ENCODE measurements at places on chromosomes 6 and 20.

GRCh38 chr6:108403236-108403635 lies 108.4 kb downstream of the AFG1L start:
- no peak for DNase-seq

GRCh38 chr20:14633507-14633906 lies 296.1 kb upstream of the FLRT3 start:
- DNase-seq, result no peak

- no peak for DNase-seq
These were observed 22.2 kb upstream of the MRPS18A start for GRCh38 chr6:43709654-43710303.

DNA sequence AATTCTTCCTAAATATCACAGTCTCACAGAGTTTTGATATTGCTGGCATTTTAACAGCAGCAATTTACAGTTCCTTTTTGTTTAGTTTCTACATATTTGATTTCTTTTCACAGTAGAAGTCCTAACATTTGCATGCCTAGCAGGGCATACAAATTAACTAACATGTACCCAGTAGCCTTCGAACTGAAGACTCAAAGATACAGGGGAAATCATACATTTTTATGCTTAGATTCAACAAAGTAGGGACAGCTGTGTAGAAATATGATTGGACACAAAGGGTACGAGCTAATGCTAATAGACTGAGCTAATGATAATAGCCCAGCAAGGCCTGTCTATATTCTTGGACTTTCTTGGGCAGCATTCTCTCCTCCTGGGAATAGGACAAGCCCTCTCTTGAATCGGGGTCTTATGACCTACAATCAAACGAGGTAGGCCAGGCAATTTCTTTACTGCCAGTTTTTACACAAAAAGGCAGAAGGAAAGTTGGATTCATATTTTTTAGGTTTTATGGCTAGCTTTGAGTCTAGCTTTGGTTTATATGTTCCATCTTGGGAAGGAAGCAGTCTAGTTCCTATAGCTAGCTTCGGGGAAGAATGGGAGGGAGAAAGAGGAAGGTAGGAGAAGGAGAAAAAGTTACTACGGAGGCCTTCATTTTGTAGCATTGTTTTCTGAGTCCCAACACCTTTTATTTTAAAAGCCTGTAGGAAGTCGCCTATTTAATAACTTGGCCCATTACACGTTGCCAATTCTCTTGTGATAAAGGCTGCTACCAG lies 115.8 kb downstream of the HFE start:
- no peak for DNase-seq

- no peak for DNase-seq
These were observed 116.3 kb downstream of the SNX5 start for GRCh38 chr20:17852323-17852722.

- no peak for DNase-seq
These were observed 67.1 kb downstream of the LAMP5 start for GRCh38 chr20:9581509-9581908.

GRCh38 chr6:55495277-55495676 lies 83.7 kb downstream of the HMGCLL1 start:
- no peak for DNase-seq

GRCh38 chr6:52416629-52417151 lies 3.5 kb upstream of the EFHC1 start:
- no peak for DNase-seq

GRCh38 chr6:49782725-49783124 lies 4.4 kb downstream of the PGK2 start:
- DNase-seq, result no peak

- no peak for DNase-seq
These were observed 182.0 kb upstream of the AGPAT4 start for GRCh38 chr6:161455848-161456247.

- no peak for DNase-seq
These were observed at the start of gene NOX3 for GRCh38 chr6:155455766-155456165. NOX3 (minus strand) TSS chr6:155455839; CDS start chr6:155455800, 39 bp downstream.
